Frontal cortex (tissue), 4 donors: ENCODE measurements at places on chromosomes 1 and 21. TPM values are rescaled to one million over a fixed set of nuclear protein-coding genes. Genes with fewer than 3 reads are reported as not detected.

The PCAT6 gene
- not detected for total RNA-seq

The LRRC8D gene
- total RNA-seq = 31.4 TPM

The PLA2G4A gene
- 1.2 TPM for total RNA-seq

The SFN gene
- total RNA-seq = under 0.01 TPM
